ENCODE measurements at places on chromosomes 7 and 10.

- no peak for DNase-seq
Measured at GRCh38 chr7:141397236-141398163, 153.7 kb upstream of the AGK start.

DNA sequence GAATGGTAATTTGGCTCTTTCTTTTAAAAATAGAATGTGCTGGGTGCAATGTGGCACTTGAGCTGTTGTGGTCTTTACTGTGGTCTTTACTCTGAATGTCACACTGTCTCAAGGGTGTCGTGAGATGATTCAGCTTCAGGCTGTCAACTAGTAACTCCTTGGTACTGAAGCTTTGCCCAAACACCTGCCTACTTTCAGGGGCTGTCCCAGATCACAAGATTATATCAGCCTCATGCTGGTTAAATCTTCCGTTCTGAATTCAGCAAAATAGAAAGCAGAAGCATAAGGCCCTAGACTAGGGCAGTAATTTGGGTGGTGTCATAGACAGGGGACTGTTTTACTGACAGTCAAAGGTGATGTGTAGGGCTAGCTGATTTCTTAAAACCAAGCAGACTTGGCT, 110.9 kb downstream of the BAMBI start:
- no peak for DNase-seq

- DNase-seq = no peak
Measured at GRCh38 chr10:29253690-29254029, 35.2 kb upstream of the LYZL1 start.

DNA sequence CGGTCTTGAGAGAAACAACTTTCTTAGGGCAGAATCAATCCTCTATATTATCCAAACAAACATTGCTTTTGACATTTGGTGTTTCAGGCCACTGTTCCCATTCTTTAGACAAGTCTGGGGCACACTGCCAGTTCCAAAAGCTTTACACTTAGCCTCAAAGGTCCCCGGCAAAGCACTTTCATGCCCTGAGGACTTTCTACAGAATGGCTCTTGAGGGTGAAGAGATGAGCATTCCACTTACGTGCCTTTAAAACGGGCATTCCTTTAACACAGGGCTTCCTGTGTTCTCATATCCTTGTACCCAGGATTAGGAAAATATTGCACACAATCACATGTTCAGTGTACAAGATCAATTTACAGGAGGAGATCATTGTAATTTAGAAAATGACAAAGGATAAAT, 13.1 kb upstream of the TMEM213 start:
- DNase-seq = no peak

- DNase-seq = no peak
Measured at GRCh38 chr7:125149151-125149550, 219.5 kb upstream of the POT1 start.

- no peak for DNase-seq
Measured at GRCh38 chr7:71682841-71683781, 551.2 kb downstream of the GALNT17 start.

DNA sequence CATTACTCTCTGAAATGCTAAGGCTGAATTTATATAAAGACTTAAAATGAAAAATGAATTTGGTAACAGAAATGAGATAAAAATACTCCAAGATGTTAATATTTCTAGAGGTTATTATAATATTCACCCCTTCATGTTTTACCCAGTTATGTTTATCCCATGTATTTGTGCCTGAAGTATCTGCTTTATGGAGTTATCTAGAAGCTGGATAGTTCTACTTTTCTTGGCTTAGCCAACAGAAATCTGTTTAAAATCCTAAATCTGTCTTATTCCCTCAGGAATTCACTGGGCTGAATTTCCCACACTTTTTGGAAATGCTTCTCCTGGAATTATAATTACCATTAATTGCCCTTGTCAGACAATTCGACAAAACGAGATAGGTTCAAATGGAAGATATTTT, 201.6 kb downstream of the THSD7A start:
- no peak for DNase-seq

GRCh38 chr7:151818674-151819519, 58.0 kb downstream of the PRKAG2 start:
- DNase-seq = peak; percentile 67

DNA sequence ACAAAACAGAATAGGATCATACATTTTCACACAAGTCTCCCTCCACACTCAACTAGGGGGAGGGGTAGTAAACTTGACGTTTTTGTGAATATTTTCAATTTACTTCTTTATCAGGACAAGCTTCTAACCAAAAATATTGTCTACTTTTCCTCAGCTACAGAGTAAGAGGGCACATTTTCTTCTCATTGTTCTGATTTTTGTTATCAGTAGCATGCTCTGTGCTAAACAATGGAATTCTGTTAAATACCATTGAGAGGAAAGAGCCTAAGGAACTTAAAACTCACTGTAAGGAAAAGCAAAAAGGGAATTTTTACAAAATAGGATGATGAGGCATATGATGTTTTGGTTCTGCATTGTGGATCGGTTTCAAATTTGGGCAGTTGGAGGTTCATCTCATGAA, 41.2 kb downstream of the ANLN start:
- DNase-seq = no peak

DNA sequence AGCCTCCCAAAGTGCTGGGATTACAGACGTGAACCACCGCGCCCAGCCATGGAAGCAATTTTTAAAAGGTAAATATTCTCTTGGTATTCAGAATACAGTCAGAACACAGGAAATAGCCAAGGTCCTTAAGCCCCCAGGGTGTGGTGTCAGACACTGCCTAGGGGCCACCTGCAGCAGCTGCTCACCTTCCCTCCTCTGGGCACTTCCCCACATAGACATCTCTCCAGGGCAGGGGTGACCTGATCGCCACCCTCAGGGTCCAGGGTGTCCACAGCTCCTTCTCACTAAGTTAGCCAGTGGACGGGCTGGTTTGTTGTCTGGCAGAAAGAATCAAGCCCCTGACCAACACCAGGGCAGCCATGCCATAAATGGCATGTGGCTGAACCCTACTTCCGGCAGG, 15.9 kb downstream of the URGCP start:
- DNase-seq = no peak

DNA sequence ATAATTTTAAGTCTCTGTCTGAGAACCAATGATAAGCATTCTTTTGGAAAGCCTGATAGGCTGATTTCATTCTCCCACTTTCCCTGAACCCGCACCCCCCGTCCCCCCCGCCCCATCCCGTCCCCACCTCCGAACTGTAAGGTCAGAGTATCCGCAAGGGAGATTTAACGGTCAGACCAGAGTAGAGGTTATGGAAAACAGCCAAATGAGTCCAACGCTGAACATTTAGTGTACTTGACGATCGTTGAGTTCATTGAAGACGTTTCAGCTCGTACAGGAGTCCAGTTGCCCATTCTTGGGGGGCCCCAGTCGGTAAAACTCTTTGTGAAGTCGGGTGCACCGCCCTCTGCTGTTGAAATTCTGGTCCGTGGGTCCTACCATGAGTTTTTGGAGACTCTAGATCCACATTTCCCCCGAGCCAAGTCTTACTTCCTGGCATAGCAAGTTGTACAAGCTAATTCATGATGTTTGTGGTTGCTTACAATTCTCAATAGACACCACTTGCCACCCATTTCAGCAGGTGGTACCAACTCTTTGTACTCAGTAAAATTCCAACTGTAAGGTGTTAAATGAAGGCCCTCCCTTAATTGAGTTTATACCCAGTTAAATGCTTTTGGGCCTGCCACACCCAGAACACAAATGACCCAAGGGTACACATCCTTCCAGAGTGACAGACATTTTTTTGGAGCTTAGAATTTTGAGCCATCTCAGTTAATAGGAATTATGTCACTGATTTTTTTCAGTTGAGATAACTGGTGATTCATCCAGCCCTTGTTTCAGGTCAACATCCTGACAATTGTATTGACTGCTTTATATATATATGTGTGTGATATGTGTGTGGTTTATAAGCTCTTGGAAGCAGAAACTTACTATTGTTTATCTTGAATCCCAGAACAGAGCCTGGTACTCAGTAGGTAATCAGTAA, 1.2 kb downstream of the MARCHF5 start:
- no peak for DNase-seq

GRCh38 chr10:9869606-9870176, 1148.0 kb upstream of the CELF2 start:
- DNase-seq = no peak

DNA sequence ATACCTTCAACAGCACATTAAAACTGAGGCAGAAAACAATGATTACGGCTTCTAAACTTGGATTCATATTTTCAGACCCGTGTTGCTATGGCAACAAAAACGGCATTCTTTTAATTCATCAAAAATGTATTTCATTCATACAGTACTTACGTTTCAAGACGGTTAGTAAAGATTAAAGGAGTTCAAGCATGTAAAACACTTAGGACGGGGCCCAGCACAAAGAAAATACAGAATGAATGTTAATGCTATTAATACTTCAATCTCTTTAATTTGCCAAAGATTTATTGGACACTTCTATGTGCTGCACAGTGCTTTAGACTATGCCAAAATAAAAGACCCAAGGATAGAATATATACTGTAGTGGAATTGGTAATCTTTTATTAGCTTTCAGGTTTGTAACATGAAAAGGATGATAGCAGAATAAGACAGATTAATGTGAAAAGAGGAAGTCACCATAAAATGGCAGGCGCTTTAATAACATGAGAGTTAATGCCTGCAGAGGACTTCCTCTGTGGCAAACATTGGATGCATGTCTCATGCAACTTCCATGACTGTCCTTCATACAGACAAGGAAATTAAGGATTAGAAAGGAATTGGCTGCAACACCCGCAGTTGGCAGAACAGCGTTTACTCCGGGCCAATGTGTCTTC, 201.6 kb upstream of the KLF6 start:
- no peak for DNase-seq

GRCh38 chr7:101081432-101081831, 3.8 kb upstream of the TRIM56 start:
- DNase-seq = no peak

DNA sequence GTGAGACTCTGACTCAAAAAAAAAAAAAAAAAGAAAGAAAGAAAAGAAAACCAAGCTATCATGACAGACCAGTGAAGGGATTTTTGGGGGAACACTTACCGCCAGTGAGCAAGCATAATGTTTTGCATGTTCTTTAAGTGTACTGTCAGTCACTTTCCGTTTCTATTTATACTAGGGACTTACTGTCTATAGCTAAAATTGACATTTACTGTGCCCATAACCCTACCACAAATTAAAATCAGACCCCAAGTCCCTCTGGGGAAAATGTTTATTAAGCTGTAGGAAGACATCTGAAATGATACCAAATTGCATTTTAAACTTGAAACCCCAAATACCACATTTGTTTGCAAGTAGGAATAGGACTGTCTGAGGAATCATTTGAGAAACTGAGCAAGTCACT, 252.8 kb downstream of the TRIL start:
- DNase-seq = no peak

DNA sequence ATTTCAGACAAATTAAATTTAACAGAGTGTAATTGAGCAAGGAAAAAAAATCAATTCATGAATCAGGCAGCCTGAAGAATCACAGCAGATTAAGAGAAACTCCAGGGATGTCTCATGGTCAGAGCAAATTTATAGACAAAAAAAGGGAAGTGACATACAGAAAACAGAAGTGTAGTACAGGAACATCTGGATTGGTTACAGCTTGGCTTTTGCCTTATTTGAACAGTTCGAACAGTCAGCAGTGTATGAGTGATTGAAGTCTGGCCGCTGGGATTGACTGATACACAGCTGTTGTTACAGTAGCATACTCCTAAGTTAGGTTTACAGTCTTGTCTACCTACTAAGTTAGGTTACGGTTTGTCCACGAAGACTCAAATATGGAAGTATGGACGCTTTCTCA, 255.3 kb downstream of the HPSE2 start:
- DNase-seq = no peak

DNA sequence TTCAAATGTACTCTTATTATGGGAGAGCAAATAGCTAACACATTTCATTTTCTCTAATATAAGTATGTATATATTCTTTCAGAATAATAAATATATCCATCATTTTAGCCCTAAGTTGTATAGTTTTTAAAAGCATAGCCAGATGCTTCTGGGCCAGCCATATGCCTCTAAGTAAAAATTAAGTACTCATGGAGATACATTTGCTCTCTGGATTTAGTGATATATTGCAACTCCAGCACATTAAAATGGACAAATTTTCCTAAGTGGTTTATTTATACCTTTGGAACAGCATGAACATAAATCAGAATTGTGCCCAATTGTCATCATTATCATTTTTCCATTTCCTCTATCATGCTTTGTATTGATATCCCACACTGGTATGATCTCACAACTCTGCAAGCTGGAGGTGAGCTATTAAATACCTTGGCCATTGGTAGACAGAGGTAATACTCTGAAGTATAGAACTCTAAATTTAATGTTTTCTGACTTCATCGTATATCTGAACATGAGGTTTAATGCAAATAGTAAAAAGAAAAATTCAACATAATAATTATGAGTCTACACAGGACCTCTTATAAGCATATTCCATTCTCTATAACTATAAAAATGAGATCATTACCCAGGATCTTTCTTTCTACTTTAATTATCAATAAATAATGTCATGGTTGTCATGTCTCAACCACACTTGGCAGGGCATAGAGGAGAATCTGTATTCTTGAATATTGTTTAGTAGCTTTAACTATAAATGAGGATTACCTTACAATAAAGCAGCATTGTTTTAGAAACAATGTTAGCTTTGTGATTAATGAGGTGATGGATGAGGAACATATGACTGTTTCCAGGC, 90.8 kb downstream of the AGMO start:
- DNase-seq = no peak

GRCh38 chr10:42594246-42594650, 44.1 kb downstream of the ZNF33B start:
- DNase-seq = no peak

DNA sequence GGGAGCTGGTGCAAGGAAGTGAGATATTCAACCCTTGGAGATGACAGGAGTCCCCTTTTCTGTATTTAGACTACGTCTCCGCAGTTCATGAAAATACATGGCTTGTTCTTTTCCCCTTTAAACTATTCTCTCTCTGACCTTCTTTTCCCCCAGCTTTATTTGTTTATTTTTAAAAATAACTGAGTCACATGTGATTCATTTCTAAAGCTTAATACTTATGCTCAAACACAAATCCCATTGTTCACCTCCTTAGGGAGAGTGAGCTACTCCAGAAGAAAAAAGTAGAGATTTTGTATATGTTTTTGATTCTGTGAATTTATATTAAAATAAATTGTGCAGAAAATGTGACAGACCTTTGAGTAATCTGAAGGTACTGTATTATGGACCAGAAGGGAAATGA, 35.9 kb upstream of the FZD1 start:
- no peak for DNase-seq

DNA sequence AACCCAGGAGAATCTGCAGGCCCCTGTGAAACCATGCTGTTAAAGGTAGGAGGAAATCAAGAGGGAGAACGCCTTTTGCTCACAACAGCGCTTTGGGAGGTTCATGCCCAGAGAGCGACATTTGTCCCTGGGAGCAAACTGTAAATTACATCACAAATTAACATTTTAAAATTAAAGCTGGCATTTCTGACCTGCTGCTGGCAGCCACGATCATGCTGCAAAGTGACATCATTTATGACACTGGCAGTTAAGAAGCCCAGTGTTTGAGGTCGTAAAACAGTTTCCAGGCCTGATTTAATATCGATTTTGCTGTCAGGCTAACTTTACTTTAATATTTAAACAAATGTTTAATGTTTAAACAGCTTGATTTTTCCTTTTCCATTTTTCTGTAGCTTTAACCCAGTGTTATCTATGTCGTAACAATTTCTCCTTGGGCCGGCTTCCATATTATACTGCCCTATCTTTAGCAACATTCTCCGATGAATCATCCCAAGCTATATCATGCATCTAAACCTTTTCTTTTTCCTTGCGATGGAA, 86.5 kb upstream of the NPVF start:
- no peak for DNase-seq

GRCh38 chr7:92717623-92717992, 118.8 kb downstream of the CDK6 start:
- DNase-seq = no peak

- no peak for DNase-seq
Measured at GRCh38 chr10:131231965-131232541, 79.5 kb downstream of the TCERG1L start.
